ENCODE measurements at places on chromosomes 4 and X.

DNA sequence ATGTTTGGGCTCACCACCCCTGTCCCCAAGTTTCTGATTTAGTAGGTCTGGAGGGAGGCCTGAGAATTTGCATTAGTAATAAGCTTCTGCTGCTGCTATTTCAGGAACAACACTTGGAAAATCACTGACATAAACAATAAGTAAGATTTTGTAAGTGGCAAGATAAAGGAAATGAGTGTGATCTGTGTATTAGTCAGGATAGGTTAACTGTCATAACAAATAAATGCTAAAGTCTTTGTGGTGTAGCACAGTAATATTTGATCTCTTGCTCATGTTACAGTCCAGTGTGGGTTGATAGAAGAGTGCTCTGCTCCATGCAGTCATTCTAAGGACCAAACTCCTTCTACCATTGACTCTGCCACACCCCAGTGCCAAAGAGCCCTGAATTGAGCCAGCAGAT, 67.0 kb downstream of the NHS start:
- no peak for DNase-seq

DNA sequence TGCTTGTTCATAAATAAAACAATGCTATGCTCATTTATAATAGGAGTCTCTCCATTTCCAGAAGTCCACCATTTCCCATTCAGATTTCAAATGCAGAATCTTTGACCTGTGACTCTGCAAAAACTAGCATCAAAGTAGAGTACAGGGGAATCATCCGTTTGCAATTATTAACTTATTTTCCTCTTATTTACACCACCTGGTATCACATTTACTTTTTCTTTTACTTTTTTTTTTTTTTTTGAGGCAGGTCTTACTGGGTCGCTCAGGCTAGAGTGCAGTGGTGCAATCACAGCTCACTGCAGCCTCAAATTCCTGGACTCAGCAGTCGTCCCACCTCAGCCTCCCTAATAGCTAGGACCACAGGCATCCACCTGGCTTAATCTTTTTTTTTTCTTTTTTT, 37.6 kb downstream of the RBM47 start:
- DNase-seq = no peak

DNA sequence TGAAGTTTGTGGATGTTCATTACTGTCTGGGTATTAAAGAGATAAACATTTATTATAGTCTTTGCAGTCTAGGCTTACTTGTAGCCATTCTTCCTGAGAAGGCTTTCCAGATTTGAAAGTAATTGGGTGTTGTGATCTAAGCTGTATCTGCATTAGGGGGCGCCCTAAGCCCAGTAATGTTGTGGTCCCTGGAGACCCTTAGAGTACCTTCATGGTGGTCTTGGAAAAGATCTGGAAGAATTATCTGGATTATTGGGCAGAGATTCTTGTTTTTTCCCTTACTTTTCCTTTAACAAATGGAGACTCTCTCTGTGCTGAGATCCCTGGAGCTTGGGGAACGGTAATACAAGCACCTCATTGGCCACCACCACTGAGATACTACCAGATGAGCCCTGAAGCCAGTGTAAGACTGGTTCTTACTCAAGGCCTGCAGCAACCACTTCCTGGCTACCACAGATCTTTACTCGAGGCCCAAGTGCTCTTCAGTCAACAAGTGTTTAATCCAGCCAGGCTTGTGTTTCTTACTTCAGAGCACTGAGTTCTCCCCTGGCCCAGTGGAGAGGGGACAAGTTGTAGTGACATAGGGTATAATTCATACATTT, 63.1 kb downstream of the RTL3 start:
- peak; percentile 2 for DNase-seq

DNA sequence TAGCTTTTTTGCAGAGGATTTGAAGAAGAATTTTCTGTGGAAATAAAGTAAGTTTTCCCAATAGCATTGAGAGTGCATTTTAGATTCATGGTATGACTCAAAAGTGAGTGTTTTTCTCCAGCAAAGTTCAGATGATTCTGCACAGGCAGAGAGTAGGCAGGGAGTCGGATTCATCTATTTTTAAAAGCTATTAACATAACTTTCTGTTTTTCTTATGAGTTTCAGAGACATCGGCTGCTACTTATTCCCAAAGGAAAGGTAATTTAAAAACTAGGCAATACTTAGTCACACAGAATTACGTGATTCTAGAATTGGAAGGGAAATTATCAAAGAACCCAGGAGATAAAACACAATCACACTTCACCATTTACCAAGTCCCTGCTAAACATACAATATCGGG, 4.4 kb downstream of the CCDC110 start:
- DNase-seq = no peak

DNA sequence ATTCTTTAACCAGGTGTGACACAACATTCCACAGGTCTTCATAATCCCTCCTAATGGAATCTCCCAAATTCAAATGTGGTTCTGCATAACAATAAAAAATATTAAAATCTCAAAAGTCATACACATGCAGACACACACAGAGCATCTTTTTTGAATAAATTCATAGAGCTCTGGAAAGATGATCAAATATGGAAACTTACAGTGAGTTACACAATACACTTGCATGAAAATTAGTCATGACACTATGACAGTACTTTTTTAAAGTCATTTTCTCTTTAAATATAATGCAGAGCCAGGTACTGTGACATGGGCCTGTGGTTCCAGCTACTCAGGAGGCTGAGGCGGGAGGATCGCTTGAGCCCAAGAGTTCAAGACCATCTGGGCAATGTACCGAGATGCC, 38.9 kb downstream of the DDX60L start:
- DNase-seq = no peak

- no peak for DNase-seq
These were observed 30.7 kb downstream of the HS3ST1 start for GRCh38 chr4:11397819-11398610.

DNA sequence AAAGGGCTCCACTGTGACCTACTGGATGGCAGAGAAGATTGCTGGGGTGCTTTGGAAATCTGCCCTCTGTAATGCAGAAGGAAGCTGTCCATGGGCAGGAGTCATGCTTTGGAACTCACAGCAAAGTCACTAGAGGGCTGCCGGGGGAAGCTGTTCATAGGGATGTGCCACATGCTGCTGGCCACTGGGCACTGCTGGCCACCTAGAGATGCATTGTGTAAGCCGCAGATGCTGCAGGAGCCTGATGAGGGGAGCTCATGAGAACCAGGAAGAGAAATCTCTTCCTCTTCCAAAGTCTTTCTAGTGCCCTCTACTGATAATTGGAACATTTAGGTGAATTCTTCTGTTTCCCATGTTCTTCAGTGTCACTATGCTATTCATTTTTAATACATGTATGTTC, 31.2 kb upstream of the UXT start:
- DNase-seq = no peak

- DNase-seq = no peak
These were observed 33.5 kb downstream of the CNOT6L start for GRCh38 chr4:77785669-77786068.

DNA sequence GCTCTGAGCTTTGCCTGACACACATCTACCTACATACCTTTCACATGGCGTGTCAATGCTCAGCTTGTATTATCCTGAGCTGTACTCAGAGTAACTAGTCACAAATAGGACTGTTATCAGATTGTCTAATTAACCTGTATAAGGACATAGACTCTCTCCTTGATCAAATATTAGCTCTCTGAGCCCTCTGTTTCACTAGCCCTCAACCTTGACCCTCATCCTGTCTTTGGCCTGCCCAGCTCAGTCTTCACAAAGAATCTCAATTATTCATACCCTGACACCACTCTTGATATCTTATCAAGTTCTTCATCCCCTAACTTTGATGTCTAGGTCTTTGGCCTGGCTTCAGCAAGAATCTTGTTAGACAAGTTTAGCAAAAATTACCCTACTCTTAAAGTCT, 320.7 kb upstream of the PCDH7 start:
- no peak for DNase-seq

DNA sequence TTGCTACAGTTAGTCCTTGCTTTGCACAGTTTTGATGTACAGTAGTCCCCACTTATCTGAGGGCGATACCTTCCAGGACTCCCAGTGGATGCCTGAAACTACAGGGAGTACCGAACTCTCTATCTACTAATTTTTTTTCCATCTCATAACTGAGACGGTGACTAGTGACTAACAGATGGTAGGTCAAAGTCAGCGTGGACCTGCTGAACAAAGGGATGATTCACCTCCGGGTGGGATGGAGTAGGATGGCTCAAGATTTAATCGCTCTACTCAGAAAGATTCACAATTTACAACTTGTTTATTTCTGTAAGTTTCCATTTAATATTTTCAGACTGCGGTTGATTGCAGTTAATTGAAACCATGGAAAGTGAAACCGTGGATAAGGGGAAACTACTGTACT, 655.8 kb downstream of the ZNF674 start:
- no peak for DNase-seq

- DNase-seq = no peak
These were observed 21.9 kb downstream of the MED28 start for GRCh38 chr4:17636341-17636695.

DNA sequence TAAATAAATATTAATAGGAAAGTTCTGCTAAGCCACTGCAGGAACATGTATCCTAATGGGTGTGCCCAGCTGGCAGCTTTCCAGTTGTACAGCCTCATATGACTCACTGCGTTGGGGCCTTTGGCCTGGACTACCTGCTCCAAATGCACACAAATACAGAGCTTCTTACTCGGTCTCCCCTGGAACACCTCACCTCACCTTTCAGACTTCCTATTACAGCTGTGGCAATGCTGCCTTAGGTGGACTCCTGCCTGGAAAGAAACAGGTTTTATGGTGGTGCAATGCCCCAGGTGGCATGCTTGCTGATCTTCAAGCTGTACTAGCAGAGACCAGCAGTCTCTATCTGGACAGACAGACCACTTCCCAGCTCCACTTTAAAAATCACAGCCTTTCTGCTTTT, 85.7 kb upstream of the EXOC1L start:
- DNase-seq = no peak

- DNase-seq = no peak
These were observed 251.2 kb downstream of the CFAP299 start for GRCh38 chr4:80586716-80587115.

- no peak for DNase-seq
These were observed 53.8 kb downstream of the RNF150 start for GRCh38 chr4:141079393-141079930.
